ENCODE measurements at places on chromosomes 1 and 21.

DNA sequence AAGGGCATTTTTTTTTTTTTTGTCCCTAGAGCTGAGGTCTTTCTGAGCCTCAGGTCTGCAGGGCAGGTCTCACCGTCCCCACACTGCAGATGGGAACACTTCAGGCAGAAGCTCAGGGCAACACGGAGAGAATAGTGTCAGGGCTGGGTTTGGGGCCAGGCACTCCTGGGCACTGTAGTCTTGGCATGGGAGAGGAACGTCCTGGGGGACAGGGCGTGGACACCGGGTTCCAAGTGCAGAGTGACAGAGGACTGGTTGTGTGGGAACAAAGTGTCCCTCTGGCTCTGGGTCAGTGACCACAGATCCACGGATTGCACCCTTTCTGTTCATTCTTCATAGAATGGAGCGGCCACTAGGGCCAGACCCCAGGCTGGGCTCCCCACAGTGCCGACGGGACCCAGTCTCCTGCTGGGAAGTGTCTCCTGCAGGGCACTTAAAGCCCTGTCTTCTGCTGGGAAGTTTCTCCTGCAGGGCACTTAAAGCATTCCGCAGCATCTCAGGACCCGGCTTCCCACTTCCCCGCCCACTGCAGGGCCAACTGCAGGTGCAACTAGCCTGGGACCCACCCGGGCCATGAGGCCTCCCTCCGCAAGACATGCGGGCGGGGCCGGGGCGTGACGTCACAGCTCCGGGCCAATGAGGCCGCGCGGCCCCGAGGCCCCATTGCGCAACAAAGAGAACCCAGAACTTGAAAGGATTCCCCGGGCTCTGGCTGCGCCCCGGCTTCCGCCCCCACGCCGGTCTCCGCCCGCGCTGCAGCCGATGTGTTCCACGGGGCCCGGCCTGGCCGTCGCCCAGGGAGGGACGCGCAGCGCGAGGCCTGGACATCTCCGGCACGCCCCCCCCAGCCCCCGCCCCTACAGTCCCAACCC, 1.2 kb downstream of the GPR153 start:
- peak; percentile 69 for DNase-seq

- no peak for DNase-seq
Observed at GRCh38 chr1:6788946-6789345, 3.7 kb downstream of the CAMTA1 start.

GRCh38 chr1:93354749-93355148, 9.0 kb downstream of the DR1 start:
- no peak for DNase-seq

- DNase-seq, result no peak
Observed at GRCh38 chr1:166884971-166885370, 8.9 kb upstream of the TADA1 start.

- no peak for DNase-seq
Observed at GRCh38 chr21:21722731-21723130, 724.5 kb downstream of the NCAM2 start.

DNA sequence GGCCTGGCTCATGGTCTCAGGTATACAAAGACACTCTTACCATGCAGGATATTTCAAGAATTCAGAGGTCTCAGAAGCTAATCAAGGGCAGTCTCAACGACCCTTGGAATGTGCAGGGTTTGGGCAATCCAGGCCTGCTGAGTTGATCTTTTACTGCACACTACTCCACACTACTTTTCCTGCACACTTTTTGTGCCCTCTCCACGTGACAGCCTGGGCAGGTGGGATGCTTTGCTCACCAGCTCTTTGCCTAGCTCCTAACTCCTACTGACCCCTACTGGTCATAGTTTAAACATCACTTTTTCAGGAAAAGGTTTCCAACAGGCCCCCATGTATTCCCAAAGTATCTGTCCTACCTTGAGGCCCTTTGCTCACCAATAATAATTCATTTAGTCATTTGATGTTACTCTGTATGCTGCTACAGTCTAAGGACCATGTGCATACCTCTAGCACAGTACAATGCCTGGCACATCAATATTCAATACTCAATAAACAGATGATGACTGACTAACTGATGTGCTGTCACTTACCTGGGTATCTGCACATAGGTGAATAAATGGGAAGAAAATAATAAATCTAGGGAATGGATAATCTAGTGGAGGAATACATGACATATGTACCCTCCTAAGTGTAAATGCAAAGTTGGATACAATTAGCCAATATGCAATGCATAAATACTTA, 9.6 kb downstream of the DUSP23 start:
- no peak for DNase-seq

GRCh38 chr1:220734571-220735326, 13.4 kb upstream of the MTARC2 start:
- DNase-seq, result no peak

DNA sequence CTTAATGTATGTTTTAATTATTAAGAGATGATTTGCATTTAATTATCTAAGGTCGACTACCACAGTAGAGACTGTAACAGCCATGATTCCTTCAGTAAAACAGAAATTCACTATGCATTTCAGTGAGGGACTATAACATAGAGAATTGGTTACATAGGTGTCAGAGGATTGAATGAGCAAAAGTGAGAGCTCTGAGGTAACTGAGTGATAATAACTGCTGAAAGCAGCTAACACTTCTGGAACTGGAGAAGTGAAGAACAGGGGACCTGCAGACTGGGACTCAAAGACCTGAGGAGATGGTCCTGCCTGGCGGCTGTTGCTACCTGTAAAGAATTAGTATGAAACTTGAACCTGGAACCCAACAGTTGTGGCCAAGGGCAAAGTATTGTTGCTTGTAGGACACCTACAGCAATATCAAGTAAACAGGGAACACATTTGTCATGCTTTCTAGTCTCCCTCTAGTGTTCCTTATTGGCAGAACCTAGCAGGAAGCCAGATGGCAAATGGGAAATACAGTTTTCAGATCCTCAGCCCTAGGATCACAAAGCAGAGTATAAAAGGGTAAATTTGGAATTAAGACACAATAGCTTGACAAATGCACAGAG, 110.6 kb downstream of the HS2ST1 start:
- DNase-seq, result no peak

GRCh38 chr1:92951141-92951582, 10.1 kb downstream of the DIPK1A start:
- DNase-seq, result no peak

- DNase-seq, result peak; percentile 75
Observed at GRCh38 chr1:153509729-153510354, 25.9 kb downstream of the S100A6 start.

- DNase-seq, result no peak
Observed at GRCh38 chr1:224757508-224757907, 141.4 kb downstream of the CNIH3 start.

- DNase-seq, result no peak
Observed at GRCh38 chr1:155250246-155250632, 5.0 kb downstream of the ENTREP3 start.

DNA sequence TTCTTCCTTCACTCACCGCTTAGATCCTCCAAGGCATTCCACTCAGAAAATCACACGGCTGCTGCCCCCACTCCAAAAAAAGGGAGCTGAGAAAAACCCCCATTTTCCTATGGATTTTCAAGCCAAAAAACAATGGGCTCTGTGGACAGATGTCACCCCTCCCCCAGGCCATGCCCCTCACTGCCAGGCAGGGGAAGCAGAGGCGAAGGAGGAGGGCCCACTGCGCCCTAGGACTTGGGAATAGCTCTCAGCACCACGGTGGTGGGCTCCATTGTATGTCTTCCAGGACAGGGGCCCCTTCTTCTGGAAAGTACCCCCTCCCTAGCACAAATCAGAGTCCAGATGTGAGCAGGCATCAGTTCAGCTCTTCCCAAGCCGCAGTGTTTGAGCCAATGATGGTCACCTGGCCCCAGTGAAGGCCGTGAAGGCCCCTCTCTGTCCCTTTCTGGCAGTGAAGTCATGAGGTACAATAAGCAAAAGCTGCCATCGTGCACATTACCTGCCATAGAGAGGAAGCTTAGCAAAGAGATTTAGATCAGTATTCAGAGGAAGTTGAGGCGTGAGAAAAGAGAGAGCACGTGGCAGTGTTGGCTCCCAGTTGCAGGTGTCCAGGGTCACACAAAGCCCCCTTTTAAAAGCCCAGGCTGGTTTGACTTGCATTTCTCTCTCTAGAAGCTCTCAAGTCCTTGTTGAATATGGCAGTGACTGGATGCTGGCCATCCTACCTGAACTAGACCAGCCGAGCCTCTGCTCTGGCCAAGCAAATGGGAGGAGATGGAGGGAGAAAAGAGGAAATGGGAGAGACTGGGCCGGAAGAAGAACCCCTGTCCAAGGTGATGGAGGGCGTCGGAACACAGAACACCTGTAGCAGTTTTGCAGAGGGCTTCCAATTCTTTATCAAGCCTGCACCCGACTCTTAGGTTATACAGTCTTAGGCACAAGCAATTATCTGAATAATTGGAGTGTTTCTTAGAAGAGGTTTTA, 149.0 kb downstream of the TOMM20 start:
- DNase-seq, result no peak

DNA sequence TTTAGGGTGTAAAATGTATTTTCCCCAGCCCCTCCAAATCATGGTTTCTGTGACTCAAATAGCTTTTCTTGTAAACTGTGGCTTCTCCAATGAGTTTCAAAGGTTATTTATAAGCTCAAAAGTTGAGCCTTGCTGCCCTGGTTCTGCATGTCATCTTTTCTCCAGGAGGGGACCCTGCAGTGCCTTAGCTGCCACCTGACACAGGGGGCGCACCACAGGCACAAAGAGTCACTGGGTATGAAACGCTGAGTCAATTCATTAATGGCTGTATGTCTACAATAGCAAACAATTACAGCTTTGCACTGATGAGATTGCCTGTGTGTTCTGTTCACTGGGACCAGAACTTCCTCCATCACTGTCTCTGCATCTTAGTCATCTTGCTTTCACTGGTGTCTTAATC, 100.8 kb downstream of the PCP4 start:
- no peak for DNase-seq

DNA sequence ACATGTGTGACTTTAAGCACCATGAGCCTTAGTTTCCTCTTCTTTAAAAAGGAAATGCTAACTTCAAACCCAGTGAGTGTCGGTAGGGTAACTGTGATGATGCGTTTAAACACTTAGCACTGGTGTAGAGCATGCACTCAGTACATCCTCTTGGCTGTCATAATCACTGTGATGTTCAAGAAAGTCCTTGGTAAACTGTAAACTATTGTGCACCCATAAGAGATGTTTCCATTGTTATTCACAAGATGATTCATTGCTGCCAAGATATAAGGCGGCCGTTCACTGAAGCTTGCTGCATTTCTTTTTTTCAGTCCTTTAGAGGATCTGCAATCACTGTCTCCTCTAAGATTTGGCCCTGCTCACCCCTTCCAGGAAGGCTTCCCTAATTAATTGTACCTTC, 61.8 kb upstream of the DAB1 start:
- no peak for DNase-seq

- DNase-seq, result no peak
Observed at GRCh38 chr21:15059397-15059796, 5.4 kb downstream of the NRIP1 start.

DNA sequence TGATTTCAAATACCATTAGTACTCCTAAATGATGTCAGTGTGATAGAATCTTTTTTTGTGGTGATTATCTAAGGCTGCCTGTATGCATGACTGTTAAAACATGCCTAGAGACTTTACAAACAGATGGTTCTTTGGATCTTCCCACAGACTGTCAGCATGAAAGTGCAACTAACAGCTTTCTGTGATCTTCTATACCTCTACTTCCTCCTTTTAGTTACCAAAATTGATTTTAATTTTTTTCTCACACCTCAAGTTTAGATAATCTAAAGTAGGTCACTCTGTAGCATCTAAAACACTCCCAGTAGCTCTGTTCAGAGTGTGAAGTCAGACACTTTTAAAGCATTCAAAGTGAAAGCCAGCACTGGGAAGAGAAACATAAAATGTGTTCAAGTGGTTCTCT, 534.5 kb downstream of the PTPRC start:
- DNase-seq, result no peak

GRCh38 chr1:219279017-219279770, 105.5 kb downstream of the LYPLAL1 start:
- DNase-seq, result no peak

- no peak for DNase-seq
Observed at GRCh38 chr1:160520582-160520981, 2.5 kb downstream of the SLAMF6 start.

- no peak for DNase-seq
Observed at GRCh38 chr1:221724931-221725605, 16.8 kb downstream of the DUSP10 start.

GRCh38 chr1:12375133-12375829, 145.5 kb downstream of the VPS13D start:
- DNase-seq, result no peak

DNA sequence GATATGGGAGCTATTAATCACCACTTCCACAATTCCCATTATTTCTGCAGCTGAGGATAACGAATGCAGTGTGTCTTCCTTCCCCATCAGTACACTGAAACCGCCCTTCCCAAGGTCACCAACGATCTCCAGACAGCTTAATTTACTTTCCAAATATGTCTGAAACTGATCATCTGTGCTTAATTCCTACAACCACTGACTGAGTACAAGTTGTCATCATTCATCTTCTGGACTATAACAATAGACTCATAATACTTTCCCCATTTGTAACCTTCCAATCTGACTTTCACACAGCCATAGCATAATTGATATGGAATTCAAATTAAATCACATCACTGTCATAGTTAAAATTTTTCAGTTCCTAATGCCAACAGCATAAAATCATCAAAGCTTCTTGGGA, 17.4 kb downstream of the DNM3 start:
- no peak for DNase-seq

- no peak for DNase-seq
Observed at GRCh38 chr1:227915564-227916553, 31.9 kb downstream of the WNT9A start.

GRCh38 chr1:208595745-208596144, 351.6 kb upstream of the PLXNA2 start:
- no peak for DNase-seq

GRCh38 chr1:27652111-27652864, 17.3 kb upstream of the FGR start:
- DNase-seq, result no peak

DNA sequence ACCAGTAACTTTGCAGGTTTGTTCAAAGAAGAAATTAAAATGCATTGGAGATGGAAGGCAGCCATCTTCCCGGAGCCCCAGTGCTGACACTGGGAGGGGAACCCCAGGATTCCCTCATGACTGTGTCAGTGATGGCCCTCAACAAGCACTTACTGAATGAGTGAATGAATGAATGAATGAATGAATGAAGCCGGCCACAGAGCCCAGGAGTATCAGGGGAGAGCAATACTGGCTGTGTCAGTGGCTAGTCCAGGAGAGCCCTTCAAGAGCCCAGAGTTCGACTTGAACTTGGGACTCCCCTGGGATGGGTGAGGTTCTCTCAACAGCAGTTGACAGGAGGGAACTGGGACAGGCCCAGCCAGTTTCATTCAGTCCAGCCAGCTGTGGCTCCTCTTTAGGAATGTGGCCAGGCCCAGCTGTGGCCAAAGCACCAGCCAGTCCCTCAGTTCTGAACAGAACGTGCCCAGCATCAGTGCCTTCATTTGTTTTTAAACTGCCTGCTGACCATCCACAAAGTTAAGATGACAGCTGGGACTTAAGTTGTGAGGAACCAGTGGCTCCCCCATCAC, 9.2 kb upstream of the ERG start:
- DNase-seq, result no peak

- DNase-seq, result no peak
Observed at GRCh38 chr1:15401391-15402055, 8.2 kb upstream of the EFHD2 start.
